ENCODE measurements at places on chromosomes 5 and 9. TPM values are rescaled to one million over a fixed set of nuclear protein-coding genes. Genes with fewer than 3 reads are reported as not detected.

DNA sequence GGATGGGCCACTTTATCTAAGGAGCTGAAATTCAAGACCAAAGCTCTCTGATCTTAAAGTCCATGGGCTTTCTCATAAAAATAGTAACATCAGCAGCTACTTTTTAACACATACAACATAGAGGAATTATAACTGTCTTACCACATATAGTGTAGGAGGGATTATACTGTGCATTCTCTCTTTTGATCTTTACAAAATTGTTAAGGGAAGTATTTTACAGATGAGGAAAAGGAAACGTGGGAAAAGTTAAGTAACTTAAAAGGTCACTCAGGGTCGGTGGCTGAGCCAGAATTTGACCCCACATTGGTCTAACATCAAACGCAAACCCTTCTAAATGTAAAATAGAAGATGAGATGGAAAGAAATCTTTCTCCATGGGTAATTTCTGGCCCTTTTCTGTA is 38.4 kb downstream of the ZNF608 start:
- DNase-seq, result no peak
- H3K36me3 ChIP-seq, result no peaks in the 10 kb centered on the region
- peak overlapping the region; percentile 36 for H3K27ac ChIP-seq
- no peaks in the 10 kb centered on the region for H3K27me3 ChIP-seq
- H3K4me1 ChIP-seq, result peaks cover 35% of the 10 kb centered on the region

DNA sequence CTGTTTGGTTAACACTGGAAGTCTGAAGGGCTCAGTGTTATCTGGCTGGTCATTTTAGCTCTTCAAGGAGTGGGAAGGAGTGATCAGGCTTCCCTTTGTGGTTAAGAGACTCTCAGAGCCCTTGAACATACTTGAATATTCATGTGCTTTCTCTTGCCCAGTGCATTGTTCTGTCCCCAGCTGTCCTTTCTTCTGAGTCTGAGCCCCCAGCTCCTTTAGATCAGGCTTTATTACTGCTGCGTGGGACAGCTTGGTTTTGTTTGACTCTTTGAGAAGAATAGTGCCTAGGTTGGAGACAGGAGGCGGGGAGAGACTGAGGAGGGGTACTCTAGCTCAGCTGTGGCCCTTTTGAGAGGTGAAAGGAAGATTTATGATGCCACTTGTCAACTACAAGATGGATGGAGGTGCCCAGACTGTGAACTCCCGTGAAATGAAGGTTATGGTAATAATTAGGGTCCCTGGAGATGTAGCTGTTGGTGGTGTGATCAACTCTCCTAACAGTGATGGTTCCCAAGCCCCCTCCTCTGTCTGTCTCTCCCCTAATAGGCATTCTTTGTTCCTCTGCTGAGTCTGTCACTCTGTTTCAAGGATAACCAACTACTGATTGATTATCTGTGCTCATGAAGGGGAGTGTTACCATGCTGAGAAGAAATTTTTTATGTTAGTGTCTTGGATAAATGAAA is 83.1 kb upstream of the GLRA1 start:
- no peak for DNase-seq
- H3K4me1 ChIP-seq, result no peaks in the 10 kb centered on the region
- H3K27me3 ChIP-seq, result no peaks in the 10 kb centered on the region
- H3K36me3 ChIP-seq, result no peaks in the 10 kb centered on the region
- H3K4me3 ChIP-seq, result no peak overlapping the region

DNA sequence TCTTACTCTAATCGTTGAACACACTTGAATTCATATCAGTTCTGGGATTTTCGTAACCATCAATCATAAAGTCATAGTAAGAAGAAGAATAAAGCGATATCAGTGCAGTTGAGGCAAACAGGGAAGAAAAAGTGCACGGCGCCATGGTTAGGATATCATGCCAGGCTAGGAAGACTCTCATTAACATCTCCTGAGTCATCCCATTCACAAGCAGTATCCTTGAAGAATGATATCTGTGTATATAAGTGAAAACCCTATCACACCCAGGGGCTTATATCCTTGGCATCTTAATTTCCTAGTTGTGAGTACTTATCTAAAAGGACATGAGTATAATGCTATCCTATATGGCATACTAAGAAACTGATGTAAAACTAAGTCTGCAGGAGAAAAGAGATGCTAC is 38.6 kb downstream of the NFIB start:
- H3K27me3 ChIP-seq, result no peaks in the 10 kb centered on the region
- H3K36me3 ChIP-seq, result no peaks in the 10 kb centered on the region
- H3K4me3 ChIP-seq, result no peak overlapping the region
- H3K4me1 ChIP-seq, result peaks cover 6% of the 10 kb centered on the region

DNA sequence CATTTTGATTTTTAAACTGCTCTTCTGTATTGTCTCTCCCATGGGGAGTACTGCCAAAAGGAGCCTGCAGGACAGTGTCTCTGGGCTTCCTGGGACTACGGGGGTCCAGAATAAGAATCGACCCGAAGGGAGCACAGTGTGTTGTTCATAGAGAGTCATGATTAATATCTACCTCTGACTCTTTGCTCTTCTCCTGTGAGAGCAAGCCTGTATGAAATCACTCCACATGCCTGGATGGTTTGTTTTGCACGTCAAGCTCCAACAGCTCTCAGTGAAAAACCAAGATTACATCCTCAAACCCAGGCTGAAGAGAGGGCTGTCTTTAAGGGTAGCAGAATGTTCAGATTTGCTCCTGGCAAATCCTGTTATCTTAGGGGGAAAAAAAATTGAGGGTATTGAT is 1860.0 kb upstream of the WWC1 start:
- H3K27me3 ChIP-seq, result no peaks in the 10 kb centered on the region
- no peak overlapping the region for H3K27ac ChIP-seq
- H3K36me3 ChIP-seq, result no peaks in the 10 kb centered on the region
- H3K4me3 ChIP-seq, result no peak overlapping the region

The AKNA gene
- 6.7 TPM for total RNA-seq

The MTRR gene
- 37.0 TPM for total RNA-seq

The MYOT gene
- 8.3 TPM for total RNA-seq

DNA sequence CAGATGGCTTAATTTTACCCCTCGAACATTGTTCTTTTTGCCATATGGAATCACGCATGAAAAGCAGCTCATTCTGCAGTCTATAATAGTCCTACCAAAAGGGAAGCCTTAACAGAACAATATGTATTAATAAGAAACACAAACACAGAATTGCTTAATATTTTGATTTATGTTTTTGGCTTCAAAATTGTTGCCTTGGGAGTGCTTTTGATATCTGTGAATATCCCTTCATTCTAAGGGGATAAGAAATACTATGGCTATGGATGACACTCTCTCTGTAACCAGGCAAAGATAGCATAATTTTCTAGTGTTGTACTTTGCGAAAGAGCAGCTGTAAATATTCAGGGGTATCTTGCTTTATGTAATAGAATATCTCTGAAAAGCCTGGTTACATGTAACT is 26.3 kb upstream of the CFAP95 start:
- no peaks in the 10 kb centered on the region for H3K27me3 ChIP-seq
- H3K36me3 ChIP-seq, result no peaks in the 10 kb centered on the region
- H3K27ac ChIP-seq, result no peak overlapping the region
- no peaks in the 10 kb centered on the region for H3K4me1 ChIP-seq
- no peak for DNase-seq

DNA sequence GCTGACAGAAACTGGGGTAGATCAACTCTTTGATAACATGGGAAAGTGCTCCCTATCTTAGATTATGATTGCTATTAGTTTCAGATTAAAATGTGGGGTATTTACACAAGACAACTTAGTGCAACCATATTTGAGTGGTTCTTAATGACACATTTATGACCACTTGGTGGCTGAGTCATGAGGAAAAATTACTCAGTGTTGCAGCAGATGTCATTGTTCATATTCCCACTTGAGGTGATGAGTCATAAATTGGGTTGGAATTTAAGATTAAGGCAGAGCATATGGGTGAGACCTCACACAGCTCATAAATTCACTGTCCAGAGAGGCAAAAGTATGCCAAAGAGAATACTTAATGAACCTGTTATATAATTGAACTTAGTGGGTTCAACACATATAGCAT is 408.3 kb downstream of the DMRT2 start:
- no peaks in the 10 kb centered on the region for H3K27me3 ChIP-seq
- no peak overlapping the region for H3K27ac ChIP-seq
- no peak overlapping the region for H3K4me3 ChIP-seq
- no peaks in the 10 kb centered on the region for H3K4me1 ChIP-seq
- DNase-seq, result no peak
- H3K36me3 ChIP-seq, result no peaks in the 10 kb centered on the region

- H3K4me1 ChIP-seq, result no peaks in the 10 kb centered on the region
- H3K27me3 ChIP-seq, result no peaks in the 10 kb centered on the region
- no peak for DNase-seq
- no peak overlapping the region for H3K4me3 ChIP-seq
- no peaks in the 10 kb centered on the region for H3K36me3 ChIP-seq
These were observed 33.8 kb upstream of the DTWD2 start for GRCh38 chr5:119022017-119022745.

GRCh38 chr5:1294835-1295649 is at the start of gene TERT:
Gene TERT, minus strand, starts transcription at chr5:1295068. Its CDS starts 79 bp downstream, at chr5:1294989.
- H3K4me1 ChIP-seq, result peaks cover 3% of the 10 kb centered on the region
- H3K27me3 ChIP-seq, result peaks cover 29% of the 10 kb centered on the region
- no peaks in the 10 kb centered on the region for H3K36me3 ChIP-seq
- no peak for DNase-seq
- no peak within 1 kb of the TSS for H3K27ac ChIP-seq
- no peak within 1 kb of the TSS for H3K4me3 ChIP-seq

- no peaks in the 10 kb centered on the region for H3K27me3 ChIP-seq
- no peaks in the 10 kb centered on the region for H3K36me3 ChIP-seq
- H3K4me1 ChIP-seq, result peaks cover 25% of the 10 kb centered on the region
- no peak overlapping the region for H3K4me3 ChIP-seq
- no peak for DNase-seq
These were observed 8.8 kb upstream of the SLC6A7 start for GRCh38 chr5:150181027-150181426.

The LRRTM2 gene
- 16.8 TPM for total RNA-seq

DNA sequence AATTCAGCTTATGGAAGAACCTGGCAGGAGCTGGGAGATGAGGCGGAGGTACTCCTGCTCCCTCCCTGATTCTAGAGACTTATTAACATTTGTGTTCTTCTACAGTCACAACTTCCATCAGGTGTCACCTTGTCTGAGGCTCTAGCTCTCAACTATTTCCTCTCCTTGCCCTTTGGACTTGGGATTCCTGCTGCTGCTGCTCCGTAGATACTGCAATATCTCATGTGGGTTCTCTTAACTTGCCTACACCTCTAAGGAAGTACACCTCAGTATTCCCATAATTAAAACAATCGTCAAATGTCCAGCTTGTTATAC is 21.2 kb downstream of the ANXA1 start:
- no peak overlapping the region for H3K27ac ChIP-seq
- H3K4me3 ChIP-seq, result no peak overlapping the region
- DNase-seq, result no peak
- H3K4me1 ChIP-seq, result no peaks in the 10 kb centered on the region
- H3K36me3 ChIP-seq, result no peaks in the 10 kb centered on the region
- H3K27me3 ChIP-seq, result no peaks in the 10 kb centered on the region
